Activated T-helper 2 cell treated with anti-CD3 and anti-CD28 coated beads, Interferon-gamma antibody, Interleukin-2, Interleukin-4, amounts not matched to agents 10 μg/mL and 5 μg/mL and 100 μg/mL, durations not matched to agents 14 hours and 24 hours and 36 hours (primary cell): ENCODE measurements at places on chromosomes 6 and 20. TPM values are rescaled to one million over a fixed set of nuclear protein-coding genes. Genes with fewer than 3 reads are reported as not detected.
A peak's percentile ranks its signal among the peaks of the same experiment; 100 is the strongest.

- H3K4me3 ChIP-seq: no peak overlapping the region
- peaks cover 2% of the 10 kb centered on the region for H3K27me3 ChIP-seq
- H3K4me1 ChIP-seq: no peaks in the 10 kb centered on the region
- no peak for DNase-seq
- H3K36me3 ChIP-seq: no peaks in the 10 kb centered on the region
Measured at GRCh38 chr6:126396131-126396530, 56.2 kb downstream of the CENPW start.

DNA sequence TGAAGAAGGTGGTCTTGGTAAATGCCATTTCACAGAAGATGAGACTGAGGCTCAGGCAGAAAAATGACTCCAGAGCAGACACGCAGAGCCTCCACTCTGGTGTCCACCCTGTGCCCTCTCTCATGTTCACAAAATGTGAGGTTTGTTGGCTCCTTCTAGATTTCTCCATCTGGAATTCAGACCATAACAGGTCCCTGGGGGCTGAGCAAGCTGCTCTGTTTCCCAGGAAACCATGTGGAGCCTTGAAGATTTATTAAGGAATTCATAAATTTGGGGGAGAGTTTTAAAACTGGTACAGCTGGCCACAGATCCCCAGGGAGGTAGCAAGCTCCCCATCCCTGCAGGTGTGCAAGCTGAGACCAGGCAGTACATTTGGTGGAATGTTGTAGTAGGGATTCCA lies 38.8 kb upstream of the SIRPA start:
- H3K36me3 ChIP-seq: no peaks in the 10 kb centered on the region
- no peak for DNase-seq
- H3K27ac ChIP-seq: no peak overlapping the region
- H3K27me3 ChIP-seq: peaks cover 3% of the 10 kb centered on the region
- no peaks in the 10 kb centered on the region for H3K4me1 ChIP-seq
- no peak overlapping the region for H3K4me3 ChIP-seq

- H3K4me3 ChIP-seq: peak overlapping the region; percentile 59
- peak overlapping the region; percentile 74 for H3K27ac ChIP-seq
- peaks cover 41% of the 10 kb centered on the region for H3K4me1 ChIP-seq
- peaks cover 23% of the 10 kb centered on the region for H3K36me3 ChIP-seq
Measured at GRCh38 chr6:35602133-35602946, 86.4 kb downstream of the FKBP5 start.

- H3K4me1 ChIP-seq: peaks cover 53% of the 10 kb centered on the region
- no peak overlapping the region for H3K27ac ChIP-seq
- peaks cover 64% of the 10 kb centered on the region for H3K36me3 ChIP-seq
Measured at GRCh38 chr6:130140084-130140483, 82.7 kb downstream of the SAMD3 start.

- H3K27me3 ChIP-seq: no peaks in the 10 kb centered on the region
- H3K36me3 ChIP-seq: no peaks in the 10 kb centered on the region
- no peak for DNase-seq
Measured at GRCh38 chr6:87736809-87737540, 34.9 kb upstream of the AKIRIN2 start.

- H3K36me3 ChIP-seq: peaks cover 6% of the 10 kb centered on the region
- no peak for DNase-seq
- H3K4me1 ChIP-seq: peaks cover 4% of the 10 kb centered on the region
- no peak overlapping the region for H3K4me3 ChIP-seq
- no peak overlapping the region for H3K27ac ChIP-seq
- H3K27me3 ChIP-seq: peaks cover 3% of the 10 kb centered on the region
Measured at GRCh38 chr20:4193069-4193452, 177.7 kb upstream of the RNF24 start.

DNA sequence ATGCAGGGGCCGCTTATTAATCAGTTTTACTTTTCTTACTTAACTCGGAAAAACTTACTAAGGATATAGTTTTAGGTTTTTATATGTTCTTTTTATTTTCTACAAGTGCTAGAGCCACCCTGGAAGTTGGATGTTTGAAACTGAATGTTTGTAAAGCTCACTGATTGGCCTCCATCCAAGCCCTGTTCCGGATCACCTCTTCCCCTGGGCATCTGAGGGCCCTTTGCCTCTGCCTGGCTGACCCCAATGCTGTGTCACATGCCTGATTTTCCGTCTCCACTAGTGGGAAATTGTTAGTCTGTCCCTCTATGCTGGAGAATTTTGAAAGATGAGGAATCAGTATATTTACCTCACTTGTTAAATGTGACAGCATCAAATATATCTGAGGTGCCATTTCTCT lies 79.3 kb downstream of the SLC35F1 start:
- DNase-seq: no peak
- H3K27ac ChIP-seq: no peak overlapping the region
- no peaks in the 10 kb centered on the region for H3K36me3 ChIP-seq
- H3K4me1 ChIP-seq: no peaks in the 10 kb centered on the region
- H3K27me3 ChIP-seq: no peaks in the 10 kb centered on the region
- H3K4me3 ChIP-seq: no peak overlapping the region

DNA sequence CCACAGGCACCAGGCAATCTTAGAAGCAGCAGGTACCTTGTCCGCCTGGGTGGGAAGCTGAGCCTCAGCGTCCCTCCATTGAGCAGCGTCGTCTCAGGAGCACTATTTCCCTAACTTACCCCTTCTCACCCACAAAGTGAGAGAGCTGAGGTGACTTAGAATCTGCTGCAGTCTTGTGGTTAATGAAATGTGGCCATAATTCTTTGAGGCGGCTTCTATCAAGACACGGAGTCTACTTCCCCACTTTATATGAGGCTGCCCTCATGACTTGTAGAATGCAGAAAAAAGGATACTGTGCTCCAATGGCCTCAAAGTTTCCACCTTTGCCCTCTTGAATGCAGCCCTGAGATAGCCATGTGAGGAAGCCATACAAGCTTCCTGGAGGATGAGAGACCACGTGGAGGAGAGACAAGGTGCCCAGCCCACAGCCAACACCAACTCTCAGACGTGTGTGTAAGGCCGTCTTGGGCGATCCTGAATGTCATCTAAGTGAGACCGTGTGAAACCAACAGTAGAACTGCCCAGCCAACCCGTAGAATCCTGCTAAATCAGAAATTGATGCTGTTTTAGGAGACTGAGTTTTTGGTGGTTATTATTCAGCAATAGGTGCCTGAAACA lies 9.1 kb upstream of the TAGAP start:
- no peaks in the 10 kb centered on the region for H3K36me3 ChIP-seq
- no peaks in the 10 kb centered on the region for H3K27me3 ChIP-seq
- no peak overlapping the region for H3K4me3 ChIP-seq
- no peak for DNase-seq

GRCh38 chr20:15582146-15582760 lies 991.0 kb downstream of the KIF16B start:
- no peak overlapping the region for H3K4me3 ChIP-seq
- DNase-seq: no peak
- no peaks in the 10 kb centered on the region for H3K4me1 ChIP-seq

- H3K27me3 ChIP-seq: no peaks in the 10 kb centered on the region
- no peak for DNase-seq
- H3K27ac ChIP-seq: no peak overlapping the region
Measured at GRCh38 chr20:967796-968742, 34.0 kb downstream of the RSPO4 start.

DNA sequence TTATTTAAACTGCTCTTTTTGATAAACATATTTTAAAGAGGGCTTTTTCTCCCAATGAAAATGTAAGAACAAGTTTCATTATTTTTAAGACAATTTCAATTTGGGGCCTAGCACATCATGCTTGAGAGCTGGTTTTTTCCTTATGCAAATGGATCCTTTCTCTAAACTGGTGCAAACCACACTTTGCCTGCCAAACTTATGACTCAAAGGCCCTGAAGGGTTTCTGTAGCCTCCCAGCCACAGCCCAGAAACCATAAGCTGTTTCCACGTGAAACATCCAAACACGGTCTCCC lies 451 bp upstream of the HSF2 start:
- peaks cover 3% of the 10 kb centered on the region for H3K36me3 ChIP-seq
- peak overlapping the region; percentile 78 for H3K27ac ChIP-seq
- no peaks in the 10 kb centered on the region for H3K27me3 ChIP-seq

- H3K27me3 ChIP-seq: no peaks in the 10 kb centered on the region
- H3K4me1 ChIP-seq: peaks cover 38% of the 10 kb centered on the region
- DNase-seq: no peak
- H3K27ac ChIP-seq: peak overlapping the region; percentile 50
Measured at GRCh38 chr20:44997171-44997570, 30.9 kb downstream of the STK4 start.

The DEFB132 gene
- total RNA-seq: not detected in 2 replicates

The WFDC12 gene
- not detected in 2 replicates for total RNA-seq

The POM121L2 gene
- total RNA-seq: not detected in 2 replicates

- DNase-seq: no peak
- no peaks in the 10 kb centered on the region for H3K4me1 ChIP-seq
- H3K36me3 ChIP-seq: no peaks in the 10 kb centered on the region
- peaks cover 22% of the 10 kb centered on the region for H3K27me3 ChIP-seq
- H3K27ac ChIP-seq: no peak overlapping the region
Measured at GRCh38 chr6:11011787-11012234, 32.3 kb downstream of the ELOVL2 start.

The YTHDF1 gene
- 43.7 and 44.7 TPM in 2 replicates for total RNA-seq

- H3K27me3 ChIP-seq: peaks cover 10% of the 10 kb centered on the region
- no peak overlapping the region for H3K4me3 ChIP-seq
- H3K27ac ChIP-seq: no peak overlapping the region
- no peak for DNase-seq
- no peaks in the 10 kb centered on the region for H3K36me3 ChIP-seq
Measured at GRCh38 chr6:44795326-44795725, 407.8 kb downstream of the CDC5L start.

DNA sequence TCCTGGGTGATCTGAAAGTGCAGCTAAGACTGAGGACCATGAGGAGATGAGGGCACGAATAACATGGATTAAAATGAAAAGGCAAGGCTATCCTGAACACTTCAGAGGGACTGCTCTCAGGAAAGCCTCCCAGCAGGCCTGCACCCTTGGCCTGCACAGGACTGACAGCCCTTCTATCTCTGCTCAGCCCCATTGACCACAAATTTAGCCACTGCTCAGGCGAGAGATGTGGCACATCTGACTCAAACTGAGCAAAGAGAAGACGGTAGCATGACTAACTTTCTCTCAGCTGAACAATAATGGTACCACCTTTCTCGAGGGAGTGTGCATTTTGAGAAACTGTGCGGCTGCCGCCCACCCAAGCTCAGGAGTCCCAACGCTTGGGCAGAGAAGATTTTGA lies 257.5 kb downstream of the ADGB start:
- no peak for DNase-seq
- H3K27ac ChIP-seq: peak overlapping the region; percentile 84
- H3K27me3 ChIP-seq: no peaks in the 10 kb centered on the region
